Fibroblast of skin of back (primary cell): ENCODE measurements at places on chromosomes 6 and 20.

GRCh38 chr6:45697605-45698004, 318.1 kb downstream of the CLIC5 start:
- peak; percentile 98 for DNase-seq

GRCh38 chr6:14881398-14881797, 364.5 kb upstream of the JARID2 start:
- DNase-seq: peak; percentile 59

DNA sequence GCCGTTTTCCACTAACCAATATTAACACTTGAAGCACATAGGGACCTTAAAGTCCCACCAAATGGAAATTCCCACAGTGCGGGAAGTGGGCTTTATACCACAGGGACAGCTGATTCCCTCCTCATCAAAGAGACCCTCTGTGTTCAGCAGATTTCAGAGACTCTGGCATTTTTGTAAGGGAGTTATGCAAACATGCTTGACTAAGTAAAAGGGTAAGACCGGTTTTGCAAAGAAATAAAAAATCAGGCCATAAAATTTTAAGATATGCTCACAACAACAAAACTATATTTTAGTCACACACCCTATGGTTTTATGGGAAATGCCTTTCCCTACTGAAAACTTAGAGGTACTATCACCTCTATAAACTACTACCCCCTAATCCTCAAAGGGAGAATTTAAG, 45.4 kb upstream of the SPTLC3 start:
- no peak for DNase-seq

DNA sequence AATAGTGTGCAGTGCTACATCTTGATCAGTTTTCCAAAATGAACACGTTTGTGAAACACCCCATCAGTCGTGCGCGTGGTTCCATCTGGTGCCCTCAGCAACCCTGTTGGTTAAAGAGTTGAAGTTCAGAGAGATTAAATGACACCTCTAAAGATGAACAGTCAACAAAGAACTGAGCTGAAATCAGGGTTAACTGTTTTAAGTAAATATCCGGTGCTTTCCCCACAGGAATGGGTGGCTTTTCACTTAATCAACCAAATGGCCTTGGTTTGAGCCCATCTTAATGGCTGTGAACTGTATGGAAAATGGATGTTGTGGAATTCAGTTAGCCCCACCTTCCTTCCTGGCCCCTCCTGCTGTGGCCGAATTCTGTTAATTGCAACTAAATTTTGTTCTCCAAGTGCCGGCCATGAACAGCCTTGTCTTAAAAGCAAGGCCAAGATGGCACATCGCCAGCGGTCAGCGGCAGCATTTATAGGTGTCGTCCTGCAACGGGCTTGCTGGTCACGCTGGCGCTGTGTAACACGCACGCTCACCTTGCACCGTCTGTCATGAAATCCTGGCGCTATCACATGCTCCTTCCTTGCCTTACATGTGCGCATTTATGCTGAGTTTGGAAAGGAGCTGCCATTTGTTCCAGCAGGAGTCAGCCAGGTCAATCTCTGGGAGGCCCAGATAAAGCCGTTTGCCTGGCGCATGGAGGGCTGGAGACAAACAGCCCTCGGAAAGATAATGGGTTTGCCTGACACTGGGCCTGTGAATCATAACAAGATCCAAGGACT, 164.5 kb downstream of the ERMARD start:
- DNase-seq: no peak

DNA sequence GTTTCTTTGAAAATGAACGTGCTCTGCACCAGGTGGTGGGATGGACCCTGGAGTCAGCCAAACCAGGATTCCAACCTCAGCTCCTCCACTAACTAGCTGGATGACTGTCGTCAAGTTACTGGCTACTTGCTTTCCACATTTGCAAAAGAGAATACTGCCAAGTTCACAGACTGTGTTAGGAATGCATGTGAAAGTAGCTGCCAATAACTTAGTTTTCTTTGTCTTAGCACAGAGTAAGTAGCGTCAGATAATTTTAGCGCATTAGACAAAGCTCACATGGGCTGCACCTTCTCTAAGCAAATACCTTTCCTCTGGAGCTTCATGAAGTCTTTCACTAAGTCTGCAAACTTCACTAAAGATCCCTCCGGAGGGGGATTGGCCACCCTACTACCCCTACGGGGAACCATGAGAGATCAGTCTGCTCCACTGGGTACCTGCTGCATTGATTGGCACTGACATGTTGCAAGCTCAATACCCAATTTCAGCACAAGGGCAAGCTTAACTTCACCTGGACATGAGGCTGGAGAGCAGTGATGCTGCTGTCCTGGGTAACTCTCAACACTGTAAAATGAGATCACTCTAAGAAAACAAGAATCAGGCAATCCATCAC, 113.9 kb downstream of the MBOAT1 start:
- DNase-seq: no peak

DNA sequence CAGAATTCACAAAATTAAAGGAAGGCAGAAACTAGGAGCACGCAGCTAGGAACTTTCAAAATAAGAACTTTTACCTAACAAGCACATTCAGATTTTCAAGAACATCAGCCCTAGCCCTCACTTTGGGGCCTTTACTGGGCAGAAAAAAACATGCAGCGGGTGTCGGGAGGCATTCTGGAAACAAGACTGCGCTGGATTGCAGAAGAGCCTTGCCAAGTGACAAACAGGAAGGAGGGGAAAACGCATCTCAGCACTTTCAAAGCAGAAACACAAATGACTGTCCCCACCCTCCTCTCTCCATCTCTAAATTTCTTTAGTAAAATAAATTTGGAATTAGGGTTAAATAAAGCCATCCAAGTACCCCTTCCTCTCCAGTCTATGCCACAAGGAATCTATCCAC, 74.6 kb upstream of the RREB1 start:
- DNase-seq: no peak

DNA sequence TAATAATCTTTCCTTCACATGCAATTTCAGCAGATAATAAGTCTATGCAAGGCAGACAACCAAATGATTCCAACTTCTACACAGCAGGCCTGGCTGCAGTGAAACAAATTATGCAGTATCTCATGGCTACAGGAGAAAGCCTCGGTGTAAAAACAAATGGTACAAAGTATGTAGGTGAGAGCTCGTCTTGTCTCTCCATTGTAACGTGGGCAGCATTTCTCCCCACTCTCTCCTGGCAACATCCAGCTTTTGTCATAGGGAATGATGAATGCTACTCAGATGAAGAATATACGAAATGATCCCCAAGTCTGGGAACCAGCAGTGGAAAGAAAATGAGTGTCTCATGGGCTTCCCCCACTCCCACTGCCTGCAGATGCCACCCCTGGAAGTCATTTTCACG, 32.4 kb downstream of the FYN start:
- DNase-seq: no peak

DNA sequence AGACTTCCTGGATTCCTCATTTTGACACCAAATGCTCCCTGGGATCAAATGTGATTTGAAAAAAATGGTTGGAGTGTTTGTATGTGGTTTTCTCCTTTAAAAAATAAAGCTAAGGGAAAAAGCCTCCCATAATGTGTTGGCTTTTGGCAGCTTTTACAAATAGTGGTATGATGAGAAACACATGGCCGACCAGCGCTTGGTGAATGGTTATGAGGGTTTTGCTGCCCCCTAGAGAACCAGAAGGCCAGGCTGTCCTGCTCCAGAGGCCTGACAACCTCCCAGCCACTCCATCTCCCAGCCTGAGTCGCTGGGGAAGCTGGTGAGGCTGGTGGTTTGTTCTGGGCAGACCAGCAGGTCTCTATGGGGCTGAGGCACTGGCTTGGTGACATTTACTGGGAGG, 69.3 kb downstream of the CLIC5 start:
- peak; percentile 82 for DNase-seq

GRCh38 chr20:2838170-2838797, 2.2 kb downstream of the PCED1A start:
- no peak for DNase-seq

DNA sequence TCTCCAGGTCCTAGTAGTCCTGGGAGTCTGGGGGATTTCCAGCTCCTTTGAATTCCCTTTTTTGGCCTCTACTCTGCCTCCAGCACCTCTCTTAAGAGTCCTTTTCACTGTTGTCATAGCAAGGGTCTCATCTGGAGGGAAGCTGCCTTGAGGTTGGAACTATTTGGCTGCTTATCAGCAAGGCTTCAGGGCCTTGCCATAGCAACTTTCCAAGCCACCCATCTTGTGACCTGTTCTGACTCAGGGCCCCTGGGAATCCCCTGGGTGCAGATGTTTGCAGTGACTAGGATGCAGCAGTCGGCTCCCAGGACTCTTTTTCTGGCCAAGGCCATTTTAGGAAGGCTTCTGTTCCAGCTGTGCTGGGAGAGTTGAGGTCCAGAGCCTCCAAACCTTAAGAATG, 12.4 kb downstream of the PKIG start:
- peak; percentile 72 for DNase-seq

- DNase-seq: peak; percentile 78
These were observed 489.8 kb upstream of the MANEA start for GRCh38 chr6:95087394-95088097.
